ENCODE measurements at places on chromosomes 13 and 19.

- DNase-seq, result peak; percentile 60
These were observed at the start of gene SHISA2 for GRCh38 chr13:26051657-26052311. Gene SHISA2 (minus strand): TSS chr13:26052016. CDS start chr13:26050975, 1,041 bp downstream.

DNA sequence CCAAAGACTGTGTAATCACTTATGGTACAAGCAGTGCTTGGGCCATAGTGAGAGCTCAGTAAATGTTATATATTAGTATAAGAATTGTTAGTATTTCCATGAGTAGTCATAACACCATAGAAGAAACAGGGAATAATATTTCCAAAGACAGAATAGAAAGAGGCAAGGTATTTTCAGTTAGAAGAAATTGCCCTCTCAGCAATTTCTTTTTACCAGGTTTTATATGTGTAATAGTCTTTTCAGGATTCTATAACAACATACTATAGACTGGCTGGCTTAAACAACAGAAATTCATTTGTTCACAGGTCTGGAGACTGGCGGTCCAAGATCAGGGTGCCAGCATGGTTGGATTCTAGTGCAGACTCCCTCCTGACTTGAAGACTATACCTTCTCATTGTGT is 485.7 kb downstream of the FOXO1 start:
- DNase-seq, result no peak

DNA sequence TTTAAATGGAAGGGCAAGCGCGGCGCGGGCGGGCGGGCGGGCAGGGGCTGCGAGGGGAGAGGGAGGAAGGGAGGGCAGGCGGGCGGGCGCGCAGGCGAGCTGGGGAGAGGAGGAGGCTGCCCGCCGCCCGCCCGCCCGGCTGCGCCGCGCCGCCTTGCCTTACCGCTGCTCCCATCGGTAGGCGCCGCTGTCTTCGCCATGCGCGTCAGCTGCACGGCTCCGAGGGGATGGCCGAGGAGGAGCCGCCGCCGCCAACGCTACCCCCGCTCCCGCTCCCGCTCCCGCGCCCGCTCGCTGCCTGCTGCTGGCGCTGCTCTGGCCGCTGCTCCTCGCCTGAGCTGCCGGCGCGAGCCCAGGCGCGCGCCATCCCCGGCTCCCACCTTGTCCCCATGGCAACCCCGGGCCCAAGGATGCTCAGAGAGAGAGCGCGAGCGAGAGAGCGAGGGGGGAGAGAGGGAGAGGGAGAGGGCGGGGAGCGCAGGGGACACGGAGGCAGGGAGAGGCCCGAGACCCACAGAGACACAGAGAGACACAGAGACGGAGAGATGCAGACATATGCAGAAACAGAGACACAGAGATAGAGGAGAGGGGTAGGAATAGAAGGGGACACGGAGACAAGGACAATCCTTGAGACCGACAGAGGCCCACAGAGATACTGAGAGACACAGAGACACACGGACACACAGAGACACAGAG is 40.3 kb downstream of the DEDD2 start:
- DNase-seq, result peak; percentile 80

- DNase-seq, result no peak
These were observed 15.4 kb downstream of the CEBPA start for GRCh38 chr19:33286899-33287298.

GRCh38 chr13:86710896-86711295 is 911.7 kb upstream of the SLITRK6 start:
- no peak for DNase-seq

GRCh38 chr13:106710266-106710665 is 142.3 kb upstream of the ARGLU1 start:
- no peak for DNase-seq

- no peak for DNase-seq
These were observed 10.0 kb downstream of the ZNF383 start for GRCh38 chr19:37227996-37228395.

All from fibroblast of skin of back (primary cell).